NK-92 treated with Interleukin-12 subunit alpha and Interleukin-12 subunit beta, amount 100 ng/mL, for 24 hours (cell line): ENCODE measurements at places on chromosomes 2 and 18.

GRCh38 chr2:873651-874580 is 76.7 kb upstream of the SNTG2 start:
- DNase-seq: no peak

DNA sequence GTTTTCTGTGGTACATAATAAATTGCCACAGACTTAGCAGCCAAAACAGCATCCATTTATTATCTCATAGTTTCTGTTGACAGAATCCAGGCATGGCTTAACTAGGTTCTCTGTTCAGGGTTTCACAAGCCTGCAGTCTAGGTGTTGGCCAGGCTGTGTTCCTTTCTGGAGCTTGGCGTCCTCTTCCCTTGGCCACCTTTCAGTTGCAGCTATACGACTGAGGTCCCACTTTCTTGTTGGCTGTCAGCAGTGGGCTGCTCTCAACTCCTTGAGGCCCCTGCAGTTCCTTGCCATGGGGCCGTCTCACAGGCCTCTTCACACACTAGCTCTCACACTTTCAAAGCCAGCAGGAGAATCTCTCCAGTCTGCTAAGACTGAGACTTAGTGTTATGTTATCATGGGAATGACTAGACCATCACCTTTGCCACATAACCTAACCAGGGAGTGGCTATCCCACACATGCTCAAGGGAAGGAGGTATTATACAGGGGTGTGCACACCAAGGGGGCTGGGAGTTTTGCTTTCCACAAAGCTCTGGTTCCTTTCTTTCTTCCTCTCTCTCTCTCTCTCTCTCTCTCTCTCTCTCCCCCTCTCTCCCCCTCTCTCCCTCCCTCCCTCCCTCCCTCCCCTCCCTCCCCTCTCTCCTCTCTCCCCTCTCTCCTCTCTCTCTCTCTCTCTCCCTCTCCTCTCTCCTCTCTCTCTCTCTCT is 15.8 kb downstream of the RIOK3 start:
- no peak for DNase-seq

GRCh38 chr2:236317938-236318396 is 53.8 kb upstream of the ASB18 start:
- no peak for DNase-seq

- no peak for DNase-seq
These were observed 43.0 kb upstream of the BCL11A start for GRCh38 chr2:60596411-60596810.

- DNase-seq: no peak
These were observed 59.5 kb downstream of the E2F6 start for GRCh38 chr2:11406267-11406957.

GRCh38 chr2:197426723-197427603 is 7.9 kb downstream of the SF3B1 start:
- no peak for DNase-seq

DNA sequence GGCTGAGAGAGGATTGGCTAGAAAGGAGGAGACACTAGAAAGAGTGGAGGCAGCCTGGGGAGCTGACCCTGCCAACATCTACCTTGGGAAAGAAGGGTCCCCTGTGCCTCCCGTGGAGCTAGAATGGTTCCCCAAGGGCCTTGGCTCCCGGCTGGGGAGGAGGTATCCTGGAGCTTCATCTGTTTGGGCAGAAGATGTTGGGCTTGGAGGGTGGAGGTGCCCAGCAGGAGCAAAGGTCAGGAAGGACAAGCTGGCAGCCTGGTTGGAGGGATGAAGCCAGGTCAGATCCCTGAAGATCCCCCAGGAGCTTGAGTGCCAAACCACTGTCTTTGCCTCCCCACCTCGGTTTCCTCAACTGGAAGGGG is 2.9 kb downstream of the ATP6V1B1 start:
- DNase-seq: no peak

DNA sequence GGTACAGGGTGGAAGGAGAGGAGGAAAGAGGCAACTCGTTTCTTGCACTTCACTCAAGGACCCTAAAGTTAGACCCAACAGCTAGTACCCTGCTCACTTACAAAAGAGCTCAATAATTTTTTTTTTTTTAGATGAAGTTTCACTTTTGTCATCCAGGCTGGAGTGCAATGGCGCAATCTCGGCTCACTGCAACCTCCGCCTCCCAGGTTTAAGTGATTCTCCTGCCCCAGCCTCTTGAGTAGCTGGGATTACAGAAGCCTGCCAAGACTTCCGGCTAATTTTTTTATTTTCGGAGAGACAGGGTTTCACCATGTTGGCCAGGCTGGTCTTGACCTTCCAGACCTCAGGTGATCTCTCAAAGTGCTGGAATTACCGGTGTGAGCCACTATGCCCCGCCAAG is 4.1 kb downstream of the ASB3 start:
- DNase-seq: no peak

DNA sequence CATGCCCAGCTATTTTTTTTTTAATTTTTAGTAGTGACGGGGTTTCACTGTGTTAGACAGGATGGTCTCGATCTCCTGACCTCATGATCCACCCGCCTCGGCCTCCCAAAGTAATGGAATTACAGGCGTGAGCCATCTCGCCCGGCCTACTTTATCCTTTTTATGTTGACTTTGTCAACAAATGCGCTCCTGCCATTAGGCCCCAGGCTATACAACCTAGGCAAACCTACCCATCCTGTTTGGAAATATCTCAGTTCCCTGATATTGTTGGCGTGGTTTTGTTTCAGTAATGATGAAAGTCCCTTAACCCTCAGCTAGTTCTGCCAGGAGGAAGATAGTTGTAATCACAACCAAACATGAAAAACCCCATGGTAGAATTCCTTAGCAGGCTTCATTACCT is 249.4 kb upstream of the SOX11 start:
- no peak for DNase-seq

DNA sequence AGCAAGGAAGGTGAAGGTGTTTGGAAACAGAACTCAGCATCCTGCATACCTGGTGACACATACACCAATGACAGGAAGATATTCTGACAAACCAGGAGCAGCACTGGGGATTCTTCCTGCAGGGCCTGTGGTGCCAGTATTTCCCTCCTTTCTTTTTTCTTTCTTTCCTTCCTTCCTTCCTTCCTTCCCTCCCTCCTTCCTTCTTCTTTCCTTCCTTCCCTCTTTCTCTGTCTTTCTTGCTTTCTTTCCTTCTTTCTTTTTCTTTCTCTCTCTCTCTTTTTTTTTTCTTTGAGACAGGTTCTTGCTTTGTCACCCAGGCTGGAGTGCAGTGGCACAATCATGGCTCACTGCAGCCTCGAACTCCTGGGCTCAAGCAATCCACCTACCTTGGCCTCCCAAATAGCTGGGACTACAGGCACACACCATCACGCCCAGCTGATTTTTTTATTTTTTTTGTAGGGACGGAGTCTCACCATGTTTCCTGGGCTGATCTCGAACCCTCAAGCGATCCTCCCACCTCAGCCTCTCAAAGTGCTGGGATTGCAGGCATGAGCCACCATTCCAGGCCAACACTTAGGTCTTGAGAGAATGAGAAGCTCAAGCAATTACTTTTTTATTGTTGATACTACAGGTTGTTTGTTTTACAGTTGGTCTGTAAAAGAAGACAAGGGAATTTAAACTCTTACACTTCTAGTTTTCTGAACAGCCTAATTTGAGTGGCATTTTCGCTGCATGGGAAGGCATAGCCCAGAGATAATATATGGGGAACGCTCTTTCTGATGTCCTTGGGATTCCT is 54.7 kb upstream of the GATA6 start:
- no peak for DNase-seq

GRCh38 chr2:240256704-240257637 is 116.5 kb upstream of the OTOS start:
- no peak for DNase-seq

- DNase-seq: no peak
These were observed 682.4 kb upstream of the TMEFF2 start for GRCh38 chr2:192877159-192877558.

- no peak for DNase-seq
These were observed 710 bp upstream of the TMSB10 start for GRCh38 chr2:84904717-84905174.

DNA sequence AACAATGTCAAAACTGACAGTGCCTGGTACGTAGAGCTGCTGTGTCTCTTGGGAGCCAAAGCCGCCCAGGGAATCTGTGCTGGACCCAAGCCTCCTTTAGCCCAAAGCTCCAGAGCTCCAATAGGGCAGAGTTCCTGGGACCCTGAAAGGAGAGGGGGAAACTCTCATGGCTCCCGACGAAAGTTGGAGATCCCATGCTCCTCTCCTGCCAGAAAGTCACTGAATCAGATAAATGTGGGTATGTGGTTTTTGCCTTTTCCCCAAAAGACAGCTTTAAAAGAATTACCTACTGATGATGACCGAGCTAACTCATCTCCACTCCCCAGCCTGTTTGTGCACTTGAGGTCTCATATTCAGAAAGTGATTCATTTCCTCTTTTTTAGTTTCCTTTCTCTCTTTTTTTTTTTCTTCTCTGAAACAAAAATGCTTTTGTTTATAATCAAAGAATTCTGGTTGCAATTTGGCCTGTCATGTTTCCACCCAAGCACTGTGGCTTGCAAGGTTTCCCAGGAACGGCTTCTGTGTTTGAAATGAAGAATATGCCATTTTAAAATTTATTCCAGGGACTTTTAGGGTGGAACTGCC is 14.1 kb upstream of the PMAIP1 start:
- DNase-seq: no peak

DNA sequence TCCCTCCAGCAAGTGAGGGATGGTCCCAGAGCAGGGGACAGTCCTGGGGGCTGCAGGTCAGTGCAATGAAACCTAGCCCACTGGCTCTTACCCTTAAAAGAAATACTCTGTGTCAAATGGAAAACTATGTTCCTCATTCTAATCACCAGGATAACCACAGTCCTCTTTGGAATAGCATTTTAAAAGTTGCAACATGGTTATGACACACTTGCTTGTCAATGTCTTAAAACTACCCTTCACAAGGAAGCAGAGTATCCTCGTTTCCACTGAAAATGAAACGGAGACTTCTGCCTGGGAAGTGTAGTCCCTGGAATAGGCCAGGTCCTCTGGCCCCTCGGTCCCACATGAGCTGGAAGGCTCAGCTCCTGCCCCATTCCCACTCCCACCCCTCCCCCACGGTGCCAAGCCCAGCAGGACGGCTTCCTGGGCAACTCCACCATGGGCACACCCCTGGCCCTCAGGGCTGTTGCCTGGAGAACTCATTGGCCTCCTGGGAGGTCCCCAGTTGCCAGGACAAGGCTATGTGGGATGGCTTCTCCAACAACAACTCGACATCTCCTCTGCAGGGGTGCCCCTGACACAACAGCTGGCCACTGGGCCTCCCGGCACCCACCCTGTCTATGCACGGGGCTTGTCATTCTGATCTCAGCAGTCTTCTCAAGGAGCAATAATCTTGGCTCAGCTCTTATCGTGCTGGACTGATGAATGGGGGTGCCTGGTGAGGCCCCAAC is 38.3 kb upstream of the ST3GAL5 start:
- no peak for DNase-seq

DNA sequence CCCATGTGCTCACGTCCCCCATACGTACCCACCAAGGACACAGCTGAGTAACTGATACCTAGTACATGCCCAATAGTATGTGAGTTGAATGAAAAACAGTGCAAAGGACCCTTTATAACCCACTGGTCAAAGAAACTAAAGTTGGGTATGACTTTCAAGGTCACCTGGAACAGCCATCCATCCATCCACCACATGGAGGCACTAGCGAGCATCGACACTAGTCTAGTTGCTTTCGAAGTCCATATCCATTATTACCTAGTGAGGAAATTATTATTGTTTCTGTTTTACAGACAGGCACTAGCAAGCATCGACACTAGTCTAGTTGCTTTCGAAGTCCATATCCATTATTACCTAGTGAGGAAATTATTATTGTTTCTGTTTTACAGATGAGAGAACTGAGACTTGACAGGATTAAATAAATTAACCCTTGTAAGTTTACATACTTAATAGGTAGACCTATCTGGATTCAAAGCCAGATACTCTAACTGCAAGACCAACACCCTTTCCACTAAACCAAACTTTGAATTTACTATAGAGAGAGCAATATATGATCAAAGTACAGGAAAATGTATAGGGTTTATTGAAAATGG is 233.7 kb downstream of the METTL4 start:
- peak; percentile 0 for DNase-seq

- DNase-seq: no peak
These were observed 296.9 kb downstream of the ZNF521 start for GRCh38 chr18:25055076-25055475.

- no peak for DNase-seq
These were observed 28.8 kb upstream of the SLC40A1 start for GRCh38 chr2:189609423-189609816.

GRCh38 chr18:37419315-37419714 is 146.3 kb downstream of the CELF4 start:
- DNase-seq: no peak

GRCh38 chr2:118791483-118791882 is 56.0 kb downstream of the EN1 start:
- no peak for DNase-seq

DNA sequence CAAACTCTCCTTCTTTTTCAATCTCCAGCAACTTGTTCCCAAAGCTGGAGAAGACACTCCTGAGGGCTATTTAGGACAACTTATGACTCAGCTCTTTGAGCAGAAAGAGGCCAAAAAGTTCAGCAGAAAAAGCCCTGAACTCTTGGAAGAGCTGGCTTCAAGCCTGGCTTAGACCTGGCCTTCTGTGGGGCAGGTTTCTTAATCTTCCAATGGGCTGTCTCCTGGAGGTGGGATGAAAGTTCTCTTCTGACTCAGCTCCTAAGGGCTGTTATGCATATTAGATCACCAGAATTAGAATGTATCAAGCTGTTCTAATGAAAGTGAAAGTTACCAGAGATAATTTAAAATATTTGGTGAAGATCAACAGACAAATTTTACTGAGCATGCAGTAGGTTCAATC is 129.4 kb downstream of the RAD51AP2 start:
- no peak for DNase-seq

GRCh38 chr18:32373995-32374394 is 96.7 kb downstream of the GAREM1 start:
- no peak for DNase-seq

DNA sequence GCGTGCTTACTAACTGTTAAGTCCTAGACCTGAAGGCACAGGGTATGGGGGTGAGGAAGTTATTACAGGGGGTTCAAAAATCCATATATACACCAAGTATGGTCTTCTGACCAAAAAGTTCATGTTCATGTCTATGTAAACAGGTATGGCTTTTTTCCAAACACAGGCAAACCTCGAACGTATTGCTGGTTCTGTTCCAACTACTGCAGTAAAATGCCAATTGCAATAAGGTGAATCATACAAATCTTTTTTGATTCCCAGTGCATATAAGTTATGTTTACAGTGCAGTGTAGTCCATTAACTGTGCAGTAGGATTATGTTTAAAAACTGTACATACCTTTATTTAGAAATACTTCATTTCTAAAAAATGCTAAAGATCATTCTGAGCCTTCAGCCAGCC is 245.3 kb upstream of the LRRTM1 start:
- DNase-seq: no peak

DNA sequence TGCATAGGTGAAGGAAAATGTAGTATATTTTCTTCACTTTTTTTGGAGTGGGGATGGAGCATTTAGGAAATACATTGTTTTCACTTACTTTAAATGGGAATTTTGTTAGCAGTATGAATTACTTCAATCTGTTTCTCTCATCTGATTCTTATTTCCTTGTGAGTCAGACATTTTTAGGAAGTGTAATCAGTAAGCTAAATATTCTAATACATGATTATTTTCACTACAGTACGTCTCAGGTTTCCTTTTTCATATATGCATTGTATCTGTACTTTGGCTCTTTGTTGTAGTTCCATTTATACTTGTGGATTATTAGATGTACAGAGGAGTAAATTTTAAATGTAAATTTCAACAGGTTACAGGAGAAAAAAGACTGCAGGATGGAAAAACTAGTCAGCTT is 27.9 kb downstream of the GPD2 start:
- no peak for DNase-seq

- DNase-seq: no peak
These were observed 15.4 kb downstream of the CD8A start for GRCh38 chr2:86775338-86775737.
